Stimulated activated CD8-positive, alpha-beta memory T cell treated with anti-CD3 and anti-CD28 coated beads, Interleukin-2, amount 100 ng/mL, for 1 hour (primary cell): ENCODE measurements at places on chromosomes 11 and 22.

GRCh38 chr11:10503221-10503620 lies 37.8 kb downstream of the RNF141 start:
- no peak for DNase-seq

GRCh38 chr11:11536650-11537049 lies 85.2 kb downstream of the GALNT18 start:
- DNase-seq = no peak

DNA sequence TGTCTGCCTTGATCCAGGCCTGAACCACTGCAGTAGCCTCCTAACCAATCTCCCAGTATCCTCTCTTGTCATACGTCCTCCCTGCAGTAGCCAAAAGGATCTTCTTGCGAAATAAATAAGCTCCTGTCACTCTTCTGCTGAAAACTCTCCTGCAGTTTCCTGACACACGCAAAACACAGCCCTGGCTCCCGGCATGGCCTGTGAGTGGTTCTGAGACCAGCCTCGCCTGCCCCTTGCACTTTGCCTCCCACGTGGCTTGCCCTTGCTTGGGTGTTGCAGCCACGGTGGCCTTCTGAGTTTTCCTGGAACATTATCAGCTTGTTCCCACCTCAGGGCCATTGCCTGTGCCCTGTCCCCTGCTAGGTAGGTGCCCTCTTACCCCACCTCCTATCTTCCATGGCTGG lies 7.2 kb downstream of the ZC3H7B start:
- no peak for DNase-seq

GRCh38 chr22:49726701-49727101 lies 101.0 kb downstream of the BRD1 start:
- no peak for DNase-seq

DNA sequence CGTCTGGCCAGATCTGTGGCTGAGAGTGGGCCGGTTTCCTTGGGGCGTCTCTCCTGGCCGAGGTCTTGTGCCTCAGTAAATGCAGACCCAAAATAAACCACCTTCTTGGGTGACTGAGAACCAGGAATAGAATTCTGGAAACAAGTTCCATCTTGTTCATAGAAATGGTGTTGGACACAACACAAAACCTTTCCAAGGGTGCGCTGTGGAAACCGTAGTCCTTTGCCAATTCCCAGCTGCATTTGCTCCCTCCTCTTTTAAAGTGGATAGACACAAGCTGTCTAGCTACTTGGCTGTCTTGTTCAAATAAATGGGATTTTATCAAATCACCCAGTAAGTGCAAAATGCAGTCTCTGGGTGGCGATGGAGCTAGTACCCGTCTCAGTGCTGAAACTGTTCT lies 300.2 kb downstream of the SHANK2 start:
- no peak for DNase-seq

DNA sequence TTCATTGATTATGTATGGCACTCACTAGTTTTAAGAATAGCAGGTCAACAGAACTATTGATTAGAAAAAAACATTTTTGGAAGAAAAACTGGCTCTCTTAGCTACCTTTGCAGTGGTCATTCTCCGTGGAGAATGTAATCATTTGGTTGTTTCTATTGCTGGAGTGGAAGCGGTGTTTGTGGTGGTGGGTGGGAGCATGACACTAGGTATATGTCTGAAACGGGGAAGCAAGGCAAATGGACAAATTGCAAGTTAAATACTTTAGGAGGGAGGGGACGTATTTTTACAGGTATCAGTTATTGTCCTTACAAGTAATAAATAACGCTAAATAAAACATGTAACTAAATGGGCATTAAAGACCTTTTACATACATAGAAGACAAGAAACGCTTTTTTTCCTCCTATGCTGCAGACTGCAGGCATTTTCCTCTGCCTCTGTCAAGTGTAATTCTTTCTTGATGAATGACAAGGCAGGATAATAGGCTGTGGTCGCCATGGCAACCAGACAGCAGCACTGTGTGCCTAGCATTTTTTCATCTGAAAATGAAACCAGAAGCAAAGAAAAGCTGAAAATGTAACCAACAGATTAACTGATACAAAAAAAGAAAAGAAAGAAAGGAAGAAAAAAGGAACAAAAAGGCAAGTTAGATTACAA lies 46.2 kb downstream of the BLID start:
- DNase-seq = no peak
